Parietal lobe (tissue), 2 donors: ENCODE measurements at places on chromosomes 2 and 18. TPM values are rescaled to one million over a fixed set of nuclear protein-coding genes. Genes with fewer than 3 reads are reported as not detected.

CCBE1 gene
- 57.6 TPM for total RNA-seq

OSBPL6 gene
- 34.4 TPM for total RNA-seq

UBXN4 gene
- total RNA-seq: 88.3 TPM

NPPC gene
- not detected for total RNA-seq

SLC19A3 gene
- total RNA-seq: 3.1 TPM

SLC11A1 gene
- 3.8 TPM for total RNA-seq

DOK1 gene
- total RNA-seq: 3.8 TPM

PSTPIP2 gene
- 1.6 TPM for total RNA-seq

ANKRD12 gene
- 147 TPM for total RNA-seq

MLPH gene
- total RNA-seq: not detected

COLEC11 gene
- 0.31 TPM for total RNA-seq

ACP1 gene
- total RNA-seq: 102 TPM

CNDP2 gene
- total RNA-seq: 55.1 TPM

COL6A3 gene
- 2.8 TPM for total RNA-seq

UGT1A4 gene
- total RNA-seq: not detected

DRC1 gene
- total RNA-seq: 2.2 TPM

NEU2 gene
- total RNA-seq: not detected

MOGAT1 gene
- total RNA-seq: not detected

GATA6 gene
- not detected for total RNA-seq

IL37 gene
- not detected for total RNA-seq

ITGA4 gene
- 9.4 TPM for total RNA-seq

FBXO48 gene
- total RNA-seq: 0.94 TPM

PRKAG3 gene
- not detected for total RNA-seq

SERPINB3 gene
- total RNA-seq: not detected

PDE1A gene
- total RNA-seq: 51.0 TPM

CNOT11 gene
- total RNA-seq: 15.0 TPM

GRHL1 gene
- total RNA-seq: 5.9 TPM

MEP1B gene
- not detected for total RNA-seq

VSNL1 gene
- 19.7 TPM for total RNA-seq

GKN2 gene
- total RNA-seq: not detected

MCEE gene
- total RNA-seq: 16.9 TPM

GTF2A1L gene
- 1.6 TPM for total RNA-seq

OTX1 gene
- 4.1 TPM for total RNA-seq

TUBB8B gene
- not detected for total RNA-seq

FZD7 gene
- 7.2 TPM for total RNA-seq

DAW1 gene
- 2.5 TPM for total RNA-seq

EMILIN1 gene
- 2.2 TPM for total RNA-seq

REG1B gene
- total RNA-seq: not detected

DLX2 gene
- 9.4 TPM for total RNA-seq

KCNE4 gene
- 0.94 TPM for total RNA-seq

RAD51AP2 gene
- 0.94 TPM for total RNA-seq

GPC1 gene
- 89.2 TPM for total RNA-seq

BCL11A gene
- total RNA-seq: 313 TPM

CDH19 gene
- total RNA-seq: not detected

PTPRM gene
- total RNA-seq: 61.0 TPM

TUBB6 gene
- total RNA-seq: 37.9 TPM

GKN1 gene
- not detected for total RNA-seq

MALL gene
- total RNA-seq: 1.3 TPM

TMEM185B gene
- 20.0 TPM for total RNA-seq

AFF3 gene
- 153 TPM for total RNA-seq

GAREM1 gene
- total RNA-seq: 33.5 TPM

ACAA2 gene
- 27.5 TPM for total RNA-seq

SP100 gene
- total RNA-seq: 4.4 TPM

PLCL1 gene
- 31.0 TPM for total RNA-seq

CD226 gene
- total RNA-seq: 1.3 TPM

IL36G gene
- total RNA-seq: not detected

CHST10 gene
- 89.2 TPM for total RNA-seq

MBD5 gene
- 137 TPM for total RNA-seq

NLRC4 gene
- total RNA-seq: 0.31 TPM
